ENCODE measurements at places on chromosomes 7 and 10. TPM values are rescaled to one million over a fixed set of nuclear protein-coding genes. Genes with fewer than 3 reads are reported as not detected.

GRCh38 chr7:21367081-21367480, 60.8 kb upstream of the SP4 start:
- H3K4me3 ChIP-seq = no peak overlapping the region
- no peaks in the 10 kb centered on the region for H3K4me1 ChIP-seq
- no peak for DNase-seq
- no peaks in the 10 kb centered on the region for H3K36me3 ChIP-seq
- no peak overlapping the region for H3K27ac ChIP-seq

Gene EPO
- total RNA-seq = 0.22 TPM

- no peaks in the 10 kb centered on the region for H3K4me1 ChIP-seq
- H3K27ac ChIP-seq = no peak overlapping the region
Measured at GRCh38 chr7:22896917-22897316, 74.3 kb upstream of the TOMM7 start.

DNA sequence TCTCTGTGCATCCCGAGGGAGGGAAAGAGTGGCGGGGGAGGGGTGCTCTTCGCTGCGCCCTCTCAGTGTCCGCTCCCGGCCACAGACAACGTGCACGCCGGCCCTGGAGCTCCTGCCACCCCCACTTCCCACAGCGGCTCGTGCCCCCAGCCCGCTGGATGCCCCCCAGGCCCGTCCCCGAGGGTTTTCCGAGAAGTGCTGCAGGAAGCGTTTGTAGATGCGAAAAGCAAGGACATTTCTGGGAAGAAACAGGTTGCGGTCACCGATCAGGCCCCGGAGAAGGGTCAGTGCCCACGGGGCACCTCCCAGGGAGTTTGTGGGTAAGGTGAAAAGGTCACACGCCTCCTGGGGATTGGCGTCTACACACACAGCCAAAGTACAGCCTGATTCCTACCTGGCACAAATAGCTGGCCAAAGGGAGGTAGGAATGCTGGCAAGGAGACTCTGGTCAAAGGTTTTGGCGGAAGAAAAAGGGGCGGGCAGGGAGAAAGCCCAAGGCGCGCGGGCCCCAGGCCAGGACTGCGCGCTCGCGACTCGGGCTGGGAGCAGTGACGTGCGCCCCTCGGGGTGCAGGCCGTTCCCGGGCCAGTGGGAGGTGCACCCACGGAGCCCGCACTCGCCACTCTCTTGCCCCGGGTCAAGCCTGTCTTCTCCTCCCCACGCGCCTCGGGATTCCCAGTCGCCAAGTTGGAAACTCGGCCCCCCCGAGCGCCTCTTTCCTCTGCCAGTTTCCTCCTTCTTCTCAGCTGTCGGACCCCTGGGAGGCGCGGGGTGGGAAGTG, 1.5 kb upstream of the NRP1 start:
- no peaks in the 10 kb centered on the region for H3K36me3 ChIP-seq
- peaks cover 35% of the 10 kb centered on the region for H3K27me3 ChIP-seq
- peaks cover 9% of the 10 kb centered on the region for H3K4me1 ChIP-seq
- no peak overlapping the region for H3K4me3 ChIP-seq
- DNase-seq = no peak

DNA sequence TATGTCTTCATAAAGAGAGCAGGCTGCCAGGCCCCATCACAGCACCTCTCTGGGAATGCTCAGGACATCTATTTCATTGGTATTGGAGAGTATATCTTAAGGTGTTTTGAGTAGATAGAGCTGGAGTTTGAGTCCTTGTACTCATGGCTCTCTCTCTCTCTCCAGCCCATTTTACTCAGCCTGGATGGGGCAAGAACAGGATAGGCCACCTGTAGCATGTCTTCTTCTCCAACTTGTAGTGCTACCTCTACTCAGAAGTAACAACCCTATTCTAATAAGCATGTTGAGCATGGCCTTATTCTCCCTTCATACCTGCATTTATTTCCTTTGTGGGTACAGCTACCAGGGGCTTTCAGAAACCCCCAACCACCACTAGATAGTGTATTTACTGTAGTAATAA, 21.9 kb downstream of the PRLHR start:
- peaks cover 7% of the 10 kb centered on the region for H3K4me1 ChIP-seq
- no peak for DNase-seq
- no peaks in the 10 kb centered on the region for H3K27me3 ChIP-seq
- no peak overlapping the region for H3K4me3 ChIP-seq

Data from CD8-positive, alpha-beta memory T cell (primary cell).